ENCODE measurements at places on chromosomes 7 and 10.
A peak's percentile ranks its signal among the peaks of the same experiment; 100 is the strongest.

- DNase-seq = peak; percentile 23
Observed at GRCh38 chr10:71333129-71333887, 14.2 kb downstream of the SLC29A3 start.

- DNase-seq = no peak
Observed at GRCh38 chr7:41033500-41033899, 669.4 kb downstream of the INHBA start.

DNA sequence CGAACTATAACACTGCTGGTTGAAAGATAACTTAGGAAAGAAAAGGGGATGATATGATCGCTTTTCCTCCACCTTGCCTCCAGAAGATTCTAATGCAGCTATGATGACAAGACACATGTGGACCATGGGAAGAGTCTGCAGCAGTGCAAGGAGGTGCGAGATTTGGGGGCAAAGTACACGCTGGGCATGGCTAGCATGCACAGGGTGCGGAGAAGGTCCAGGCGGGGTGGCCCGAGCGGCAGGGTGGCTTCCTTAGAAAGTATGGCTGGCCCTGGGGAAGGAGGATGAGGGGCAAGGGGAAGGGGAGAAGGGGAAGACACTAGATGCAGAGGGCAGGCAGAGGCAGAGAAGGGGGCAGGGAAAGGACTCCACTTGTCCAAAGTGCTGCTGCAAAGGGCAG, 15.6 kb downstream of the ATXN7L1 start:
- no peak for DNase-seq

DNA sequence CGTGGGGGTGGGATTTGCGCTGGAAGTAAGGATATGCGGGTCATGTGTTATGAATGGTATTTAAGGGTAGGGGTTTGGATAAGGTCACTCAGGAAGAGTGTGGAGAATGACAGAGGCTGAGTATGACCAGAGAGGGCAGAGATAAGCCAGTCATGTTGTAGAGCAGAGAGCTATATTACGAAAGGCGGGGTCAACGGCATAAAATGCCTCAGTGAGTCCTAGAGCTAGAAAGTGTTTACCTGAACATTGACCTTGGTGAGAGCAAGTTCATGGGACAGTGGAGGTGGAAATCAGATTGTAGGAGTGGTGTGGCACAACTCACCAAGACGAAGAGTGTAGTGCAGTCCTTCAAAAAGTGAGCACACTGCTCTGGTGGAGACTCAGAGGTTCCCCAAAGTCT, 13.8 kb downstream of the LMOD2 start:
- DNase-seq = no peak

DNA sequence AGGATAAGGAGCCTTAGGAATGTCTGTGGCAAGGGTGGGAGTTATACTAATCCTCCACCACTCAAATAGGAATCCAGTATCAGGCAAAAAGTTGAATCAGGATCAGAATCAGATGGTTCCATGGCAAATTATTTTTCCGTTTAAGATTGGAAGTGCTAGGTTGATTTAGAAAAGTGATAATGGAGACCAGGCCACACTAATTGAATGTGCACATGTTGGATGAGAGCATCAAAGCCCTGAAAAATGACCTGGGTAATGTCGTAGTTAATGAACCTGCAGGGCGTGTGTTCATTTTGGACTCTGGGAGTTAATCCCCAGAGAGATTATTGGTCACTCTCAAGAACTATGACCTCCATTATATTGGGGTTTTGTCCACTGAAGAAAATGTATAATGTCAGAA, 53.3 kb upstream of the UBN2 start:
- no peak for DNase-seq

DNA sequence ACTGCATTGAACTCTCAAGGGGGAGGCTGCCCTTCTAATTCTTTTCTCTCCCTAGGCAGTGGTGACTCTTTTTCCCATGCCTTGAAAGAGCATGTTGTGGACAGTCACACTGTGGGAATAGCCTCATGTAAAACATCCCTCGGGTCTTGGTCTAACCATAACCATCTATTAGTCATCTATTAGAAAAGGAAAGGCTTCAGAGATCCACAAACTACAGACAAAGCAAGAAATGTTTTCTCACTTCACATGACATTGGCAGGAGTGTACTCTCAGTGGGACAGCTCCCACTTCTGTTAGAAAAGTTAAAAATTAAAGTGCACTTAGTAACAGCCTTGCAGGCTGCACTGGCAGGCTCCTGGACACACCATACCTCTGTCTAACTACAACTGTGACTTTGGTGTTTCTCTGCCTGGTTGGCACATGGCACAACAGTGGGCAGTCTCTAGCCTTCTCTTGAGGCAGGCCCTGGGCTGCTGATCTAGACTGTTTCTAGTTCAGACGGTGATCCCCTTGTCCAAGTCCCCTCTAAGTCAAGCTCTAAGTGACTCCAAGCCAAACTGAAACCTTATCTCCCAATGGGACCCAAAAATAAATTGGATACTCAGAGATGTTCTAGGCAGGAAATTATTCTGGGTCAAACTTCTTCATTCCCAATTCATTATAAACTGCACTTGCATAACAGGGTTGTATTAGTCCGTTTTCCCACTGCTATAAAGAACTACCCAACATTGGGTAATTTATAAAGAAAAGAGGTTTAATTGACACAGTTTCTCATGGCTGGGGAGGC, 57.9 kb upstream of the ITGB1 start:
- DNase-seq = no peak

DNA sequence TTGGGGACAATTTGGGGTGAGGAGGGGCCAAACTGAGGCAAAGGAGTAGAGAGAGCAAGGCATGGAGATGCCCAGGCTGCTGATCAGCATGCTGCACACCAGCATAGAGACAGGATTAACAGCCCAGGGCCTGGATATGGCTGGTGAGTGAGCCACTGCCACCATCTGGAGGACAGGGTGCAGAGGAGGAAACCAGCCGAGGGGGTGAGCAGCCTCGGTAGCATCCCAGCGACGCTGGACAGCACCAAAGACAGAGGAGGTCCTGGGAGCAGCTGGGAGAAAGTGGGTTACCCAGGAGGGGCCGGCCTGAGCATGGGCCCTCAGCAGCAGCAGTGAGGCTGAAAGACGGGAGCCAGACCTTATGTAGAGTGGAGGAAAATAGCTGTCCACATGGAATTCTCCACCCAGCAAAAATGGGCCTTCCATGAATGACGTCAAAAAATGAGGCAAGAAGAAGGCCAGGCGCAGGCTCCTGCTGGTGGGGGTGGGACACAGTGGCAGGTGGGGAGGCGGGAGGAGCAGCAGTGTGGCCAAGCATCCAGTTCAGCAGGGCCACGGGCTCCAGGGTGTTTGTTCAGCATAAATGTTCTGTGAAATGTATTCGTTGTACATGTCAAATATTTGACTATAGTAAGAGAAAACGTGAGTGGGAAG, 16.7 kb downstream of the RET start:
- DNase-seq = no peak

DNA sequence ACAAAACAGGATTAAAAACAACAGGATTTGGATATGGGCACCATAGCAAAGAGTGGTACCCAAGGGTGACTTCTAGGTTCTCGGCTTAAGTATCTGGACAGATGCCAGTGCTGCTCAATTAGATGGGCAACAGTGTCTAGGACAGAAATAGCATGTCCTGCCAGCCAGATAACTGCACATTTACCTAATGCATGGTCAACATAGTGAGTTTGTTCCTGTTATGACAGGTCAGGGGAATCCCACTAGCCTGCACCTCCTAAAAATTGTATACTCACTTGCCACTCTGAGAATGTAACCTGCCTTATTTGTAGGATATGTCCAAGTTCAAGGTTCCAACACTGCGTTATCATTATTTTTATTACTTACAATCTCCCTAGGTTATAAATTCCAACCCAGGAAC, 471.7 kb downstream of the GRM8 start:
- DNase-seq = no peak

GRCh38 chr7:48876087-48876486, 48.3 kb upstream of the CDC14C start:
- DNase-seq = no peak

All from NCI-H1417 (cell line).